ENCODE measurements at places on chromosomes 5 and 9.

DNA sequence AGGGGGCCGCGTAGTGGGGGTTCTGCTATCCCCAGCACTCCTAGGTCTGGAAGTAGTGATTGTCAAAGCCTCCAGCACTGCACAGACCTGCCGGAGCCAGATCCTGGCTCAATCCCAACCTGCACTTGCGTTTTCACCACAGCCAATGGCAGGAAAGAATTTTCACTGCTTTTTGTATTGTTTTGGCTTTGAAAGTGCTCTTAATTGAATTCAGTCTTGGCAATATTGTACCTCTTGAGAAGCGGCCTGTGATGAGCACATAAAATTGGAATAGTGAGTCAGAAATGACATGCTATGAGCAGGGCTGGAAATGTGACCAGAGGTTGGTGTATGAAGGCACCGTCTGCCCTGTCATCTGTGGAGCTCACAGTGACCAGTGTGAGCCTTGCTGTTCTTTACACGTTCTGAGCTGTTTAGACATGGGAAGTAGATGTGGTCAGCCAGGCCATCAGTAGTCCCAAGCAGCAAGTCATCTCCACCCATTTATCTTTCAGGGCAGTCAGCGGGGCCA is 41.5 kb downstream of the SECISBP2 start:
- no peak for DNase-seq

GRCh38 chr9:86751207-86751606 is 196.1 kb downstream of the GAS1 start:
- DNase-seq = no peak

DNA sequence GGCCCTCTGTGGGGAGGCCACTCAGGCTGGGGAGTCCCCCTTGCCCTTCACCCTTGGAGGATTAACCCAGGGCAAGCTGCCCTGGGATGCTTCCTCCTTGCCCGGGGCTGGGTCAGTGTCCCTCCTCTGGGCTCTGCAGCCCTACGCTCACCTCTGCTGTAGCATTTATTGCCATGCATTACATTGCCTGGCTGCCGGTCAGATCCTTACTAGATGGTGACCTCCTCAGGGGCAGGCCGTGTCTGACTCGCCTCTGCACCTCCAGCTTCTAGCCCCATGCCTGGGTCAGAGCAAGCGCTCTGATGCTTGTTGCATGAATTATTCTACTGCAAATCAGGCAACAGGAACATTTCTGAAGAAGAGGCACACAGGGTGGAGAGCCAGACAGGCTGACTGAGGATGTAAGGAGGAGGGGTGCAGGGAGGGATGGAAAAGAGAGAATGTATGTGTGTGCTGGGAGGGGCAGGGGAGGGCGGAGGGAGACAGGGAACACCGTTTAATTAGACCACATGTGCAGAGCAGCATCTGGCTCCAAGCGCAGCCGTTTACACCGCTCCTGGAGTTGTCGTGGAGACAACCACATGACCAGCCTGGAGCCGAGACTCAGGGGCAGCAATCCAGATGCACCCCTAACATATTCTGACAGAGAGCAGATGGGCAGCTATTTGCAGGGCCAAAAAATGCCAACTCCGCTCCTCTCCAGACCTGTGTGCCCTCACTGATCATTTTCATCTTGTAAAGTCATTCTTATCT is 117.0 kb downstream of the CRB2 start:
- no peak for DNase-seq

- no peak for DNase-seq
These were observed 429.7 kb upstream of the KLF4 start for GRCh38 chr9:107919263-107919662.

GRCh38 chr9:127758843-127759242 is 19.6 kb downstream of the SH2D3C start:
- DNase-seq = no peak

DNA sequence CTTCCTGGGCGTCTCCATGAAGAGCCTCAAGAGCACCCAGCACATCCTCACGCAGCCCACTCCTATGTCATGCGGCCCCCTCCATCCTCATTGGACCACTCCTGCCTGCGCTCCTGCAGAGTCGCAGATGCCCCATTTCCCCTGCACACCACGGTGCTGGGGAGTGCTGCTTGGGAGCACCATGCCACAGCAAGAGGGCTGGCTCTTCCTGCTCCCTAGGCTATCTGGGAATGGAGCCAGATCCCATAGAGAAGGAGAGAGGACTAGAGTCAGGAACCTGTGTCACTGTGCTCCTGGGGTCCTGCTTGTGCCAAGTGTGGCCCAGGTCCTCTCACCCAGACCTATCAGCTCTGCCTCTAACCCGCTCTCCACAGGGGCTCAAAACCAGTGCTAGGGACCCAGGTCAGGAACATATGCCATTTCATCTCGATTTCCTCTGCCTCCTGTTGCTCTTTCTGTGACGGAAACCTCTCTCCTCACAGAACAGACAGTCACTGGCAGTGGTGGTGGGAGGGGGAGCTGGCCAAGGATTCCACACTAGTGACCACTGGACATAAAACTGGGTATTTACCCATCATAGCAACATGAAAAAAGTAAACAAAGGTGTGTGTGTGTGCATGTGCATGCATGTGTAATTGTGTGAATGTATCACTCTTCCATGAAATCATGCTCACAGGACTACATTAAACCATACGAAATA is 178.4 kb downstream of the TTLL11 start:
- DNase-seq = no peak

DNA sequence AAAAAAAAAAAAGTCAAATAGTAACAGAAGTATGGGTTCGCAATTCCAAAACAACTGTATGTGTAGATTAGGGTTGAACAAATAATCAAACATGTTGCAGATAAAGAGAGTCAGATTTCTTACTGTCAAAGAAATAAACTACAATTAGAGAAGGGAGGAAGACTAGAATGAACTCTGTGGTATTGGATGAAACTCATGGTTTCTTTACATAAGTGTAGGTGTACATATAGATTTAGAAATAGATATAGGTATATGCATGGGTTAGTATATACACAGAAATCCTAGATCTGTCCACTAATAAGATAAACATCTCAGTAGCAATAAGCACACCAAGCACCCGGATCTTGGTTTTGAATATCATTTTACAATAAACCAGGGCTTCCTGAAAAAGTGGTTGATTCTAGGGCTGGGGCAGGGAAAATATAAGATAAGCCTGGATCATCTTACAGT is 21.3 kb downstream of the DTWD2 start:
- DNase-seq = no peak

GRCh38 chr9:84573083-84573482 is 96.4 kb upstream of the NTRK2 start:
- DNase-seq = no peak

All from suppressor macrophage treated with lipopolysaccharide for 1 hour (primary cell).